Stimulated activated CD4-positive, alpha-beta T cell treated with anti-CD3 and anti-CD28 coated beads, TNF-alpha, amount 100 ng/mL, for 4 hours (primary cell): ENCODE measurements at places on chromosomes 7 and 10.

DNA sequence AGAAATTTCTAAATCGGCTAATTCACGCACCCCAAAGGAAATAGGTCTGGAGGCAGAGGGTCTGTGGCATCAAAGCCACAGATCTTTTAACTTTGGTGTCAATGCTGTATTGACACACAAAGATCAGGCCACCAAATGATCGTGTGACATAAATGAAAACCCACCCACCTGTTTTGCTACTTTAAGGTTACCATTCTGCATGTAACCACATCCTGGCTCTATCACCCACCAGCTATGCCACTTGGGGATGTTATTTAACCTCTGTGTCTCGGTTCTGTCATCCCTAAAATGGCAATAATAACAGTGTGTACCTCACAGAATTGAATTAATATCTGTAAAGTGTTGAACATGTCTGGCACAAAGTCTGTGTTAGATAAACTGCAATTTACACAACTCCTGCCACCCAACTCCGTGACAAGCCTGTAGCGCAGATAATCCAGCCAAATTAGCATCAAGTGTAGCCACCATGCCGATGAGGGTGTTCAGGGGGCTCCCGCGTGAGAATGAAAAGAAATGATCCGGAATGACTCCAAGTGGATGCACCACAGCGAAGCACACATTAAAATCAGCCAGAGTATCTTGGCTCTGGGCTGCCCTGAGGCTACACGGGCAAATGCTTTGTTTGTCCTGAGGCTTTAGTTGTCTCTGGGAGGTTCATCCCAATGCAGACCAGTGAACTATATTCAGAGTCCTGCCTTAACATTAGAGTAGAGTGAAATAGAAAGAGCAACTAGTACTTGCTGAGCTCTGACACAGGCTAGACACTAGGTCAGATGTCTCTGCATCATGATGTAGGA, 158.4 kb upstream of the NEBL start:
- no peak for DNase-seq

- no peak for DNase-seq
Observed at GRCh38 chr10:88253128-88253527, 330.0 kb downstream of the RNLS start.

- no peak for DNase-seq
Observed at GRCh38 chr10:10846504-10846900, 171.2 kb upstream of the CELF2 start.

DNA sequence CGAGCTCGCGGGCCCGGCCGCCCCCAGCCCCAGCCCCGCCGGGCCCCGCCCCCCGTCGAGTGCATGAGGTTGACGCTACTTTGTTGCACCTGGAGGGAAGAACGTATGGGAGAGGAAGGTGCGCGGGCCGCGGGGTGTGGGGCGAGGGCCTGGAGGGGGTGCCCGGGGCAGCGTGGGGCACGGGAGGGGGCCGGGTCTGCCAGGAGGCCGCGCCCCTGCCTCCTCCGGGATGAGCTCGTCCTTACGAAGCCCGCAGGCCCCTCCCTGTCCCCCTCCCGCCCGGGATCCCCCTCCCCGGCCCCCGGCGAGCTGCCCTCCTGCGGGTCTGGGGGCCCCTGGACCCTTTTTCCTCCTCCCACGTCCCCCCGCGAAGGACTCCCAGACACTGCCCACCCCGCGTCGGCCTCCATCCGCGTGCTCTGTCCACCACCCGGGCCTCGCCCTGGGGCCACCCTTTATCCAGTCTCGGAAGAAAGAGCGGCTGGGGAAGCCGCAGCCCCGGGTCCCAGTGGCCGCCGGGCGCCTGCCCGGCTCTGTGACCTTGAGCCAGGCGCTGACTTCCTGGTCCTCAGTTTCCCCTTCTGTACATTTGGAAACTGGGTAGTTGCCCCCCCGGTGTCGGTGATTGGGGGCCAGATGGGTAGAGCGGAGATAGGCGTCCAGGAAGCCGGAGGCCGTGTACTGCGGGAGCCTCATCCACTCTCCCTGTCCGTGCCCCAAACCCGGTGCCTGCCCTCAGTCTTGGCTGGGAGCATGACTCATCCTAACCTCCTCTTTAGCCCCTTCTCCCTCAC, 521 bp downstream of the LIMK1 start:
- no peak for DNase-seq

- no peak for DNase-seq
Observed at GRCh38 chr7:121450631-121451198, 54.6 kb upstream of the FAM3C start.

- DNase-seq: no peak
Observed at GRCh38 chr7:44626620-44627019, 20.2 kb downstream of the OGDH start.

DNA sequence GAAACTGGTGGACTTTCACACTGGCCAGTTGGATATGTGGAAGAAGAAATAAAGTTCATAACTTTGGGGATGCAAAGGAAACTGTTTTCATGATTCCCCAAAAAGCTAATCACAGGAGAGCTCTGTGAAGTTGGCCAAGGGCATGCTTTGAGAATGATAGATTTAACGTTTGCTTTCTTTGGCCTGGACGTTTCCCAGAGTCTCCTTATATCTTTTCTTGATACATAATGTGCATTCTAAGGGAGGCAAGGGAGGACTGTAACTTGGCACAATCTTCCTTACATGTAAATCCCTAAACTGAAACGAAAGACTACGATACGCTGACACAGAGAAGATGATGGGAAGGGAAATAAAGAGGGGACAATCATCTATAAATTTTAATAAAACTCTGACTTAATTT, 176.5 kb upstream of the INHBA start:
- no peak for DNase-seq

GRCh38 chr10:57049096-57049495, 688.0 kb upstream of the ZWINT start:
- DNase-seq: no peak

DNA sequence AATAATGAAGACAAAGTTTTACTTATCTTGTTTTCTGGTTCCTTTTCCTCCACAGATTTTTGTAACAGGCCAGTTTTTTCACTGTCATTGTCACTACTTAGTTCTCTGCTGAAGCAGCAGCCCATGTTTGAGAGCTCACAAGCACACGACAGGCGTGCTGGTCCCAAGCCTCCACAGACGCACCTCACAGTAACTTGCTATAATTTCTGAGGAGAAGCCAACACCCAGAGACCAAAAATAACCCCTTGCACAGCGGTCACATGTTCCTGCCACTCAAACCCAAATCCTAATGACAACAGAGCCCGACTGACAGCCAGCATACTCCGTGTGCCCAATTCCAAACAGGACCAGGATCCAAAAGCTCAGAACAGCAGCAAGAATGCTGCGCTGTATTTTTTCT, 58.5 kb downstream of the LARP4B start:
- no peak for DNase-seq

GRCh38 chr10:43815181-43815885, 166.7 kb upstream of the ZNF32 start:
- DNase-seq: no peak

GRCh38 chr7:44801890-44802289, 5.4 kb downstream of the PPIA start:
- DNase-seq: no peak

GRCh38 chr10:42609872-42610271, 28.5 kb downstream of the ZNF33B start:
- DNase-seq: no peak

DNA sequence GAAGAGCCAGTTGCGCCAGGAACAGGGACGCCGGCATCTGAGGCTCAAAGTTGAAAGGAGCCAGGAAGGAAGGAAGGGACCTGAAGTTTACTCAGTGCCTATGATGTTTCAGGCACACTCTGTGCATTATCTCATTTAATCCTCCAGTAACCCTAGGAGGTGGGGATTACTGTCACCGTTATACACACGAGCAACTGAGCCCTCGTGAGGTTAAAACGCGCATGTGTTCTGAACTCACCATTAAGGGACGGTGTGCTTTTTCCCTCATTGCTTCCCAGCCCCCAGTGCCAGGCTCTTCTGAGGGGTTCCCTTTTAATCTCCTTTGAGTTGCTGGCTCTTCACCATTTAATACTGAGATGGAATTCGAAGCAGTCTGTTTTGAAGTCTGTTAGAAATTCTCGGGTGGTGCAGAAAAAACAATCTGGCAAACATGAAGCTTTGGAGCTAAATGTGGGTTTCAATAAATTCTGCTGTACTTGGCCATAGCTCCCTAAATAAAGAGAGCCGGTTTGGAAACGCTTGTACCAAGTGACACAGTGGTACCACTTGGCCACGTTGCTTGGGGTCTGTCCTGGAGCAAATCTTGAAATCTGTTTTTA, 102.2 kb downstream of the TAX1BP1 start:
- no peak for DNase-seq

DNA sequence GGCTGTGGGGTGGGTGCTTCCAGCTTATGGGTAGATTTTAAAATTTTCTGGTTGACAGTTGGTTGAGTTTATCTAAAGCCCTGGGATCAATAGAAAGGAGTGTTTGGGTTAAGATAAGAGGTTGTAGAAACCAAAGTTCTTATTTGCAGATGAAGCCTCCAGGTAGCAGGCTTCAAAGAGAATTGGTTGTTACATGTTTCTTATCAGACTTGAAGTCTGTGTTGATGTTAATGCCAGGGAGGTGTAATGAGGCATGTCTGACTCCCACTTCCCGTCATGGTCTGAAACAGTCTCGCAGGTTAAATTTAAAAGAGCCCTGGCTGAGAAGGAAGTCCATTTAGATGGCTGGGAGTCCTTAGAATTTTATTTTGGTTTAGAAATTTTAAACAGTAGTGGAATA, 165.2 kb upstream of the TMEM72 start:
- DNase-seq: no peak

DNA sequence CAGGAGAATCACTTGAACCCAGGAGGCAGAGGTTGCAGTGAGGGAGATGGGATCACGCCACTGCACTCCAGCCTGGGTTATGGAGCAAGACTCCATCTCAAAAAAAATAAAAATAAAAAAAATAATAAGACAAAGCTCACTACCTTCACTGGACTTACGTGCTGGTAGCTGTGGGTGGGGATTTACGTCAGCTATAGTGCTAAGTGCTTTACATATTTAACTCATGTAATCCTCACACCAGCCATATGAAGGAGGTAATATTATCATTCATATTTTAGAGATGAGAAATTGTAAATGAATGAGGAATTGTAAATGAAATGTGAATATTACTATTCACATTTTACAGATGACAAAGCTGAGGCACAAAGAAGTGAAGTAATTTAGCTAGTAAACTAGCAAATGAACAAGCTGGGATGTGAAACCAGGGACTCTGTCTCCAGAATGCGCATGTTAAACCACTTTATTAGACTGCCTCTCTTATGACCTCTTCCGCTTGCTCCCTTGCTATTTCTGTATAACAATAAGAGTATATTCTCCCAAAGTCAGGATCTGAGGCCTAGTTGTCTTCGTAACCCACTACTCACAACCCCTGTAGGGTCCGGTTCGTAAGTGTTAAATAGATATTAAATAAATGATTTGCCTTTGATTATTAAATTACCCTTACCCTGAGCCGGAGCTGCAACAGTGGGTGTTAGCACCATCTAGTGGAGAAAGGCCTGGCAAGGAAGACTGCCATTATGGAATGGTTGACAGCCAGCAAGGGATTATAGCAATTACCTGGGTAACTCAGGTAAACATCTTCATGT, 70.2 kb downstream of the HTR7 start:
- no peak for DNase-seq

DNA sequence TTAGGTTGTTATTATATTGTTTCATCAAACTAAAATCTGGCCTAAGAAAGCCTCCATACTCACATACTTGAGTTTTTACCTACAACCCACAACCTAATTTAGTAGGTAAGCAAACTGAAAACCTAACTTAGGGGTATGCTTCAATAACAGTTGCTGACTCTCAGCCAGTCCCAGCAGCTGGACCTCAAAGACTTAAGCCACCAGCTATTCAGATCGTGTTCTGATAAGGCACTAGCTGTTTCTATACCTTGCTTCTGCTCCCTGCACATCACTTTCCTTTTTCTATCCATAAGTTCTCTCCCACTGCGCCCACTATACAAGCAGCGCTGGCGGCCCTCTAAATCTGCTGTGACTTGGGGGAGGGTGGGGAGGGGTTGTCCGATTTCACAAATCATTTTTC, 42.3 kb downstream of the SUGCT start:
- no peak for DNase-seq

DNA sequence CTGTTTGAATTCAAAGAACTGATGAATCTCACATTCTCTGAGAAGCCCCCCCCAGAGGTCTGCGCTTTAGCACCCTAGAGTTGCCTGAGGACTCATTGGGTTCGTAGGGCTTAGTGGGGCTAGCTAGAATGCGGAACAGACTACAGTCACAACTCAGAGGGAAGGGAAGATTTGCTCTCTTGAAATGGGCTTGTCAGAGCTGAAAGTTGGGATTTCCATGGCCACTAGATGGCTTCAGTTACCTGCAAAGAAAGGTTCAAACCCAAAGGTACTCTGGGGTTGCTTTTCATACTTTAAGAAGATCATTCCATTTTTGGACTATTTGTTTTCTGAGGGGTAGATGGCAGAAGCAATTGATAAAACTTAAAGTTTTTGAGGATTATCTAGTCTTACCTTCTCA, 205.0 kb downstream of the BBS9 start:
- DNase-seq: no peak

DNA sequence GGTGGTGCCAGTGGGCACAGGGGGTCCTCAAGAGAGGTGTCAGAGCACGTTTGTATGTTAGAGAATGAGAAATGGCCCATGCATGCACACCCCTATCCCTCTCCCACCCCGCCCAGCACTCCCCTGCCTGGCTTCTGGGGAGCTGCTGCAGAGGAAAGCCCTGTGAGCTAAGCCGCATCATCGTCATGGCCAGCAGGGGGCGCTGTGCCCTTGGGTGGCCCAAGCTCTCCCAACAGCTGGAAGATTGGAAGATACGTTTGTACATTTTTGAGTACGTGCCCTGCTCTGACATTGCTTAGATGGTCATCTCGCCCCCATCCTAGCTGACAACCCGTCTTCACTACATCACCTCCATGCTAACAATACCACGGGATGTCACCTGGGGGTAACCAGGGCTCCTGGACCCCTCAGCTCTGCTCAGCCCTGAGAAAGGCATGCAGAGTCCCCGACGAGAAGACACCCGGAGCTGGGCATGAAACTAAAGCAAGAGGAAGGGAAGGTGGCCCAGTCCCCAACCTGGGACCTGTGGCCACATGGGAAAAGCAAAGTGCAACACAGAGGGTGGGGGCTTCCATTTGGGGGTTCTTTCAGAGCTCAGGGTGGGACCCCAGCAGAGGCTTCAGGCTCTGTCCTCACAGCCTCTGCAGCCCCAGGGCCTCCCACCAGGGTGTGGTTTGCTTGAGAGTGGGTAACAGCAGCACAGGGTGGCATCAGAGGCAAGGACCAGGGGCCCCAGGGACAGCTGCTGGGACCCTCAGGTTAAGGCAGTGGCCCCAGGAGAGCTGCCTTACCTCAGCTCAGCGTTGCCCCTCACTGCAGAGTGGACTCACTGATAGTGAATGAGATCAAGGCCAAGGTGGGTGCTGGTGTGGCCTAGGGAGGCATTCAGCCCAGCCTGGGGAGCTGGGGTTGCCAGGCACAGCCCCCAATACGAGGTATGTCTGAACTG, 136.6 kb downstream of the PTPN20 start:
- peak; percentile 59 for DNase-seq
